Kidney (tissue), 22 donors: ENCODE measurements at places on chromosomes 1 and 21.

- no peak for DNase-seq
These were observed 52.9 kb downstream of the PDE4B start for GRCh38 chr1:65845535-65846060.

DNA sequence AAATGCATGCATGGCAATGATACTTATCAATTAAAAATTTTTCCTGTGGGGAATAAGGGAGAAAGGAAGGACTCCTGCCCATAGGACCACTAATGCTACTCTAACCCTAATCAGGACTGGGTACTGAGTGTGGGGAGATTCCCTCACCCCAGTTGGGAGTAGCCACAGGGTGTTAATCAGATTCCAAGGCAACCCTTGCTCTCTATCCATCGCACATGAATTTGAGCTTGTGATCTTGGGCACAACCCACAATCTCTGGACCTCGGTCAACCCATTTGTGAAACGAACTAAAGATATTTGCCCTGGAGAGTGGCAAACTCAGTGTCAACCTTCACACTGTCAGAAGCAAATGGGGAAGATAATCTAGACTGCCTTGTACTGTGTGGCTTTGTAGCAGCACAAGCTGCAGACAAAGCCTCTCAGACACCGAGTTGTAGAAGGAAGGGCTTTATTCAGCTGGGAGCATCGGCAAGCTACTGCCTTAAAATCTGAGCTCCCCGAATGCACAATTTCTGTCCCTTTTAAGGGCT lies 69.5 kb downstream of the SERINC2 start:
- DNase-seq: no peak

DNA sequence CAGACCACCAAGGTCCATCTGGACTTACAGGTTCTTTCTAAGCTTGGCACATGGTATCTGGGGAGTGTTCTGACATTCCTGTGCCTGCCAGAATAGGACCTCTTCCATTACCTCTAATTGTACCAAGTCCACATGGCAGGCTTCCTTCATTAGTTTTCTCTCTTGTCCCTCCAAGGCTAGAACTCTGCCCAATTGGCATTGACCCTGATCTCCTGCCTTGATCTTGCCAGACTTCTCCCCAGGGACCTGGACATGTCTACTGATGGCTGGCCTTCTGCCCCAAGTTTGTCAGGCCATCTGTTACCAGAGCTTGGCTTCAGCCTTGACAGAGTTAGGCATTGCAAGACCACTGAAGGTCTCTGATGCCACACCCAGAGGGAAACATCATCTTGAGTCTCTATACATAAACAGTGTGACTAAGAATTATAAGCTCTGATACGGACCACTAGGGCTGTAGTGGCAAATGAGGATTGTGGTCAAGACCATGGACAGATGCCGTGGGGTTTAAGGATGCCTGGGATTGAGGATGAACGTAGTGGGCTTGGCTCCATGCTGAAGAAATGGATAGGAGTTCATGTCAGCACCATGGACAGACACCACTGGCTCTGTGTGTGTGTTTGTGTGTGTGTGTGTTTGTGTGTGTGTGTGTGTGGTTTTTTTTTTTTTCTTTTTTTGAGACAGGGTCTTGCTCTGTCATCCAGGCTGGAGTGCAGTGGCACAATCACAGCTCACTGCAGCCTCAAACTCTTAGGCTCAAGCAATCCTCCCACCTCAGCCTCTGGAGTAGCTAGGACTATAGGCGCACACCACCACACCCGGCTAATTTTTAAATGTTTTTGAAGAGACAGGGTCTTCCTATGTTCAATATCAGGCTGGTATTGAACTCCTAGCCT lies 19.5 kb upstream of the PSMB2 start:
- peak; percentile 89 for DNase-seq

DNA sequence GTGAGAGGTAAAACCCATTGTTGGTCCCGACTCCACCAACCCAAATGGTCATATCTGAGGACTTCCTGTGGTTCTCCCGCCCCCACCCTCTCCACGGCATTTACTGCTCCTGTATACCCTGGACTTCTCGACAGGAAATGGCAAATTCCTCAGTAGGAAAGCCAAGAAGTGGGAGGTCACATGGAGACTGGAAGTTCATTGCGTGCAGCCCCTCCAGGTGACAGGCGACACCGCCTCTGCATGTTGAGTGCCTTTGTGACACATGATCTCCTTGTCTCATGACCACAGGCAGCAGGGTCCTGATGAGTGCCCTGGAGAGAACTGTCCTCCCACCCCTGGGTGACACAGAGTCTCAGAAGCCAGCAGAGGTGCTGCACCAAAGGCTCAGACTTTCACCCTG lies 24.2 kb downstream of the ERG start:
- DNase-seq: peak; percentile 25

- DNase-seq: no peak
These were observed 116.5 kb downstream of the ZP4 start for GRCh38 chr1:237774246-237774645.
